ENCODE measurements at places on chromosomes 4 and X.

DNA sequence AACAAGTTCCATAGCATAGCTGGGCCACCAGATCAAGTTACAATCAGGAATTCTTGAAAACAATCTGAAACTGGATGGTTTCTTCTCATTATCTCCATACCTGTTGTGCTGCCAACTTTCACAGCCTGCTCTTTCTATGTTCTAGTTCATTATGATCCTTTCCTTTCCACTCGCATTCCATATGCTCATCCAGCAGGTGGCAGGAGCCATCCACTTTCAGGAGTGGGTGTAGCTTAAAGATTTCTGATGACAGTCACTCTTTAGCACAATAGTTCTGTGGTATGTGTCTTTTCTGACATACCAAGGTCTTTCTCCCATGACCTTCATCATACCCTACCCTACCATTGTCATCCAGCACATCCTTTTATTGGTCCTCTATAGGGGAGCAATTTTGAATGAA lies 46.4 kb downstream of the PAGE2 start:
- DNase-seq, result no peak

DNA sequence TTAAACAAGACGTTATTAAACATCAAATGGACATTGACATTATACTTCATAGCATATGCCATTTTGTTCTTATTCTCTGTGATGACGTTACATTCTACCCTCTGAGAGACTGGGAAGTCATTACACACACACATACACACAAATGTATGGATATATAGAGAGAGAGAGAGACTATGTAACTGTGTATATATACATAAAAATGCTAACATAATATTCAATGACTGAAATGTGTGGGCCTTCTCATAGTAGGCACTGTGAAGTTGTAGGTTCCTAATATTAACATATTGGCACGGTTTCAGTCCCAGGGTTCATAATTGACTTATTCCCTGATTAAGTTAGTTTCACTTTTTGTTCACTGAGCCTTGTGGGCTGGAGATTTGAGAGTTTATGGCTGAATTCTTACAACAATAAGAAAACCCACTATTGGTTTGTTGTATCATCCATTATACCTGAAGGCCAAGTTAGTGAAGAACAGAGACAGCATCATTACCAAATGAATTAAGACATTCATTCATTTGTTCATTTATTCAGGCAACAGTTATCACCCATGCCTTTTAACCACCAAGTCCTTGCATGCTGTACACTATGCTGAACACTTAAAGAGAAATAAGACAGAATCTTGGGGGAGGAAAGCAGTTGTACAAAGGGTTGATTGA lies 68.5 kb downstream of the GAB1 start:
- no peak for DNase-seq

GRCh38 chrX:46599051-46599560 lies 25.5 kb downstream of the CHST7 start:
- no peak for DNase-seq

DNA sequence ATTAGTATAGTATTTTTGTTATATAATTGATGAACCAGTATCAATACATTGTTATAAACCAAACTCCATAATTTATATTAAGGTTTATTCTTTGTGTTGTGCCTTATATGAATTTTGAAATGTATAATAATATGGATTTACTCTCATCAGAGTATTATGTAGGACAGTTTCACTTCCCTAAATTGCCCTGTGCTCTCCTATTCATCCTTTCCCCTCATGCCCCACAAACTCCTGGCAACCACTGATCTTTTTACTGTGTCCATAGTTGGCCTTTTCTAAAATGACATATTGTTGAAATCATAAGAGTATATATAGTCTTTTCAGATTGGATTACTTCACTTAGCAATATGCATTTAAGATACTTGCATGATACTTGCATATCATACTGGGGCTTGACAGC lies 958.1 kb upstream of the GRID2 start:
- no peak for DNase-seq

DNA sequence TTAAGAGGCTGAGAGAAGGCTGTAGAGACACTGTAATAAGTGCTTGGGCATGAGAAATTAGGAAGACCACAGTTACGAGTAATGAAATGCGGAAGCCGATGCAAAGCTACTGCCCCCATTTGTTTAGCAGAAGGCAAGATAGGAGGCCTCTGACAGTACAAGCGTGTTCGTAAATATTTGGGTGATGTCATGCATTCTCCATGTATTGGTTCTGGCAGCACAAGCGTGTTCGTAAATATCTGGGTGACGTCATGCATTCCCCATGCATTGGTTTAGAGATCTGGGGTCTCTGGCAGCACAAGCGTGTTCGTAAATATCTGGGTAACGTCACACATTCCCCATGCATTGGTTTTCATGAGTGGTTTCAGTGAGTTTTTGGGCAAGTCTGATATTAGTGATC lies 661.5 kb upstream of the FRG1 start:
- no peak for DNase-seq

DNA sequence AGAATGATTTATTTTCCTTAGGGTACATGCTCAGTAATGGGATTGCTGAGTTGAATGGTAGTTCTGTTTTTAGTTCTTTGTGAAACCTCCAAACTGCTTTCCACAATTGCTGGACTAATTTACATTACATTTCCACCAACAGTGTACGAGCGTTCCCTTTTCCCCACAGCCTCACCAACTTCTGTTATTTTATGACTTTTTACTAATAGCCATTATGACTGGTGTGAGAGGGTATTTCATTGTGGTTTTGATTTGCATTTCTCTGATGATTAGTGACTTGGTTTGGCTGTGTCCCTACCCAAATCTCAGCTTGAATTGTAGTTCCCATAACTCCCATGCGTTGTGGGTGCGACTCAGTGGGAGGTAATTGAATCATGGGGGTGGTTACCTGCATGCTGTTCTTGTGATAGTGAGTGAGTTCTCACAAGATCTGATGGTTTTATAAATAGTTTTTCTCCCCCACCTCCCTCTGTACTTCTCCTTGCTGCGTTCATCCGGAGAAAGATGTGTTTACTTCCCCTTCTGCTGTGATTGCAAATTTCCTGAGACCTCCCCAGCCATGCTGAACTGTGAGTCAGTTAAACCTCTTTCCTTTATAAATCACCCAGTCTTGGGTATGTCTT lies 95.1 kb downstream of the GBA3 start:
- DNase-seq, result no peak

DNA sequence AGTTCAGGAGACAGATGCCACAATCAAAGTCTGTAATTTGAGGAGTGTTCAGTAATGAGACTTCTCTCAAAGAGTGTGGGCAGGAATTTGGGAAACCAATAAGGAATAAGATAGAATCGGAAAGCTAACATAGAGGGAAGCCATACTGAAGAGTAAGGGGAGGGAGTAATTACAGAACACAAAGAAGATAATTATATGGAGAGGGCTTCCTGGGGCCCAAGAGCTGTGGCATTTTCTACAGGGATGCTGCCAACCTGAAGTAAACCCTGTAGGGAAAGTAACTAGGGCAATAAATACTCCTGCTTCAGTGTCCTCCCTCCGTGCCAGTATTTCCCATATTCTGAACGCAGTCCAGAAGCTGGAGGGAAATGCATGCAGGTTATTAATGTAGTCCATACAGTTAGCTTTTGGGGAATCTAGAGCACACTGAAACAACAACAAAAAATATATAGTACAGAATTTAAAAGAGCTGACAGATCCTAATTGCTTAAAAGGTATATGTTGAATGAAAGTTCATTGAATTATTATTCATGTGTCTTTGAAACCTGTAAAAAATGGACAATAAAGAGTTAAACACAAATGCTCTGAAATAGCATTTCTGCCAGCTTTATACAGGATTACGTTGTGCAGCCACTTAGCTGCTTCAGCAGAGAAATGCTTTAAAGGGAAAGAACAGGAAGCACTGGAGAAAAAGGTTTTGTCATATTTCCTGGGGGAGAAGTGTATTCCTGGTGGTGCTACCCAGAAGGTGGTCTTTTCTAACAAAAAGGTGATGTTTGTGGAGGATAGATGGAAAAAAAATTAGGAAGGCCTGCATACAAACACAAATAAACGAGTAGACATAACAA lies 48.0 kb downstream of the CXXC4 start:
- DNase-seq, result no peak

GRCh38 chr4:54367059-54367458 lies 138.0 kb downstream of the PDGFRA start:
- DNase-seq, result no peak

DNA sequence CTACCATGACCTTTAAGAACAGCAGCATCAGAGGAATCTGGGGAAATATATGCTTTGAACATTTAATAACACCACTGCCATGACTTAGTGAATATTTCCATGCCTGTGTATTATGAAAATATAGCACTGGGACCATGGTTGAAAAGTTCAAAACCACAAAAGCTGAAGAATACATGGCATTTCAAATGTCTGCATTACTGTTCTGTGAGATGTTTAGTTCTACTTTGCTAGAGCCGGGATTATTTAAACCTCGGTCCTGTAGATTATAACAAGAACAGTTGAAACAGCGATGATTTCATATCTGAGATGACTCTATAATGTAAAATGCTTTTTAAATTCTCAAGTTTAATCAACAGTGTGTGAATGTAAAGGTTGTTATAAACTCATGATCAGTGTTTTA lies 126.7 kb upstream of the AGA start:
- DNase-seq, result no peak

GRCh38 chr4:183360161-183360919 lies 38.1 kb upstream of the CLDN24 start:
- DNase-seq, result no peak

- DNase-seq, result no peak
Observed at GRCh38 chr4:62288808-62289541, 1088.8 kb downstream of the ADGRL3 start.

- no peak for DNase-seq
Observed at GRCh38 chrX:48002319-48002718, 1.5 kb downstream of the ZNF182 start.

All from activated naive CD8-positive, alpha-beta T cell treated with anti-CD3 and anti-CD28 coated beads, Interleukin-2, amount 50 U/mL, for 16 hours (primary cell).